Upper lobe of right lung (tissue), 1 donor: ENCODE measurements at places on chromosomes 1 and 21. TPM values are rescaled to one million over a fixed set of nuclear protein-coding genes. Genes with fewer than 3 reads are reported as not detected.

ITLN2 gene
- total RNA-seq, result 44.1 TPM

RPS6KA1 gene
- total RNA-seq, result 124 TPM

ANKRD34A gene
- total RNA-seq, result 0.69 TPM

SPRR2A gene
- not detected for total RNA-seq

CELA2A gene
- not detected for total RNA-seq

CFHR5 gene
- total RNA-seq, result not detected

SLC2A5 gene
- total RNA-seq, result 0.98 TPM

RIMKLA gene
- 10.4 TPM for total RNA-seq

GRCh38 chr1:161915051-161915503 lies 108.6 kb downstream of the OLFML2B start:
- H3K36me3 ChIP-seq, result peaks cover 43% of the 10 kb centered on the region
- H3K4me1 ChIP-seq, result no peaks in the 10 kb centered on the region
- DNase-seq, result no peak
- H3K4me3 ChIP-seq, result no peak overlapping the region

DNA sequence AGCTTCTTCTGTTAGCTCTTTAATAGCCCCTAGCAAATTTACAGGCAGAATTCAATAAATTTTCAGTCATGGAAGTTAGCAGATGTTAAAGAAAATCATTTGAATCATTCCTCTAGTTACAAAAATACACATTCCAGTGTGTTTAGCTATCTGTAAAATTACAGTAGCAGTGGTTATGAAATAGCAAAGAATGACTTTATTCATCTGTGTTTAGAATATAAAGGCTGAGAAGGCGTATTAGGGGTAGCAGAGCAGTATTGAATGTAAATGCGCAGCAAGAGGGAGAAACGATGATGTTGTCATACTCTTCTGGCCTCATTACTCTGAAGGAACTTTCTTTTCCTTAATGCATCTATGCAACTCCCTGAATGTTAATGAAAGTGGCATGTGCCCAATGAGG lies 106.2 kb upstream of the CYYR1 start:
- DNase-seq, result no peak
- no peaks in the 10 kb centered on the region for H3K36me3 ChIP-seq
- no peaks in the 10 kb centered on the region for H3K4me1 ChIP-seq
- H3K27me3 ChIP-seq, result no peaks in the 10 kb centered on the region
- no peak overlapping the region for H3K27ac ChIP-seq

- H3K27me3 ChIP-seq, result no peaks in the 10 kb centered on the region
- no peak for DNase-seq
- H3K36me3 ChIP-seq, result no peaks in the 10 kb centered on the region
Observed at GRCh38 chr1:45266151-45266801, 59.9 kb upstream of the ZSWIM5 start.

DNA sequence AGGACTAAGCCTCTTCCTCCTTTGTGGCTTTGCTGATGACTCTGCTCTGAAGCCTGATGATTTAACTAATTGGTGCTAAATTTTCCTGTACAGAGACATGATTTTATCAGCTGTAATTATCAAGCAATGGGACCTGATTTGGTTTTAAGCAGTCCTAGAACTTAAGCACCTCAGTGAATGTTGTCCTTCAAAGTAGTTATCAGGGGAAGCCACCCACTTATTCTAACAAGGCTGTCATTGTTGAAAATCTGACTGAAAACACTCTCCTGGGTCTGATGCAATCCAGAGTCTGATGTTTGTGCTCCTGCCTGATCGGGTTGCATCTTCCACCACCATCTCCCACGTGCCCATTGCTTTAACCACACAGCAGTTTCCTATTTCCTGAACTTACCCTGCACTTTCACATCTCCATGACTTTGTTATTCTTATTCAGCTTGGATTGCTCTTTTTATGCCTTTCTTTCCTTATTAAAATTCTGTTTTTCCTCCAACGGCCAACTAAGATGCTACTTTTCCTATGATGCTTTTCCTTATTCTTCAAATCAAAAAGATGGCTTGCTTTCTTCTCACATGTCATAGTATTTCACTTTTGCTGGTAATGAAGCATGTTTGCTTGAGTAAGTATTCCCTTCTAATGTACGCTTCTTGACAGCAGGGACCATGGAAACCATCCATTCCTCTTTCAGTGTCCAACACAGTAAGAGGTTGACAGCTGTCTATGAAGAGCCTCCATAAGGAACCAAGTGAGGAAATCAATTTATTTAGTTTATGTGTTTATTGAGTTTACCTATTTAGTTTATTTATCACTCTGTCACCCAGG lies 55.0 kb downstream of the S1PR1 start:
- no peaks in the 10 kb centered on the region for H3K27me3 ChIP-seq
- no peak overlapping the region for H3K27ac ChIP-seq
- H3K4me3 ChIP-seq, result no peak overlapping the region
- DNase-seq, result no peak
- no peaks in the 10 kb centered on the region for H3K36me3 ChIP-seq
- peaks cover 5% of the 10 kb centered on the region for H3K4me1 ChIP-seq

GRCh38 chr1:182415789-182416188 lies 15.3 kb upstream of the TEDDM1 start:
- peaks cover 4% of the 10 kb centered on the region for H3K27me3 ChIP-seq
- no peak overlapping the region for H3K4me3 ChIP-seq
- DNase-seq, result no peak

DNA sequence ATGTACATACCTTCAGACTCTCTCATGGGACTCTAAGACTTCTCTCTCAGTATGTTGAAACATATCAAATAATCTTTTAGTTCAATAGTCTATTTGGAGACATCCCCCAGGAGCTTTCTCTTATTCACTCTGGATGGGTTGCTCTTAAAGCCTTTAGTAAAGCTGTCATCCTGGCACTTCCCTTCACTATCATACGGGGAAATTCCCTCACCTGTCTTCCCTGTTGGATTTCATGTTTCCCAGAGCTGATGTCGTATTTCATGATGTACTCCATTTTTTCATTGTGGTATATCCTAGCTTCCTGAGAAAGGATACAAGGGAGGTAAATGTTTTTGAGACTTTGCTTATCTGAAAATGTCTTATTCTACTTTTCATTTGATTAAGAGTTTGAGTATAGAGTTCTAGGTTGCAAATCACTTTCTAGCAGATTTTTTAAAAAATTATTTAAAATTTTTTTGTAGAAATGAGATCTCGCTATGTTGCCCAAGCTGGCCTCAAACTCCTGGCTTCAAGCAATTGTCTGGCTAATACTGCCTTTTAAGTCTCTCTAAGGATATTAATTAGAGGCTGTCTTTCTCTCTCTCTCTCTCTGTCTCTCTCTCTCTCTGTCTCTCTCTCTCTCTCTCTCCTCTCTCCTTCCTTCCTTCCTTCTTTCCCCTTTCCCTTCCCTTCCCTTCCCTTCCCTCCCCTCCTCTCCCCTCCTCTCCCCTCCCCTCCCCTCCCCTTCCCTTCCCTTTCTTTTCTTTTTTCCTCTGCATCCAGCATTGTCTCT lies 17.0 kb upstream of the MACF1 start:
- DNase-seq, result no peak
- no peak overlapping the region for H3K27ac ChIP-seq

GRCh38 chr1:55275151-55275748 lies 60.1 kb upstream of the USP24 start:
- no peak overlapping the region for H3K4me3 ChIP-seq
- no peak overlapping the region for H3K27ac ChIP-seq
- DNase-seq, result no peak
- H3K36me3 ChIP-seq, result no peaks in the 10 kb centered on the region
- H3K27me3 ChIP-seq, result no peaks in the 10 kb centered on the region

- H3K27me3 ChIP-seq, result peaks cover 82% of the 10 kb centered on the region
- peak overlapping the region; percentile 44 for H3K4me3 ChIP-seq
- H3K27ac ChIP-seq, result peak overlapping the region; percentile 80
Observed at GRCh38 chr1:24929398-24930259, 447 bp downstream of the RUNX3 start.

DNA sequence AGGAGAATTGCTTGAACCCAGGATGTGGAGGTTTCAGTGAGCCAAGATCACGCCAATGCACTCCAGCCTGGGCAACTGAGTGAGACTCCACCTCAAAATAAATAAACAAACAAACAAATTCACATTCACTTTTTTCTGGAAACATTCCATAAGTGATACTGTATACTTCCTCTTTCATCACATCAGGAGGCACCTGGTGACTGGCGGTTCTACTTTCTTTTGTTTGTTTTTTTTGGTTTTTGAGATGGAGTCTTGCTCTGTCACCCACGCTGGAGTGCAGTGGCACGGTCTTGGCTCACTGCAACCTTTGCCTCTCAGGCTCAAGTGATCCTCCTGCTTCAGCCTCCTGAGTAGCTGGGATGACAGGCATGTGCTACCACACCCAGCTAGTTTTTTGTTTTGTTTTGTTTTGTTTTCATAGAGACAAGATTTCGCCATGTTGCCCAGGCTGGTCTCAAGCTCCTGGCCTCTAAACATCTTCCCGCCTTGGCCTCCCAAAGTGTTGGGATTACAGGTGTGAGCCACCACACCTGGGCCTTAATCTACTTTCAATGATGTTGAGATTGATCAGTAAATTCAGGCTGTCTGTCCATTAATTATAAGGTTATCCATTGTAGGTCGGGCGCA lies 10.7 kb downstream of the HAPLN2 start:
- peaks cover 80% of the 10 kb centered on the region for H3K27me3 ChIP-seq
- no peaks in the 10 kb centered on the region for H3K36me3 ChIP-seq
- H3K4me1 ChIP-seq, result peaks cover 12% of the 10 kb centered on the region
- no peak for DNase-seq

DNA sequence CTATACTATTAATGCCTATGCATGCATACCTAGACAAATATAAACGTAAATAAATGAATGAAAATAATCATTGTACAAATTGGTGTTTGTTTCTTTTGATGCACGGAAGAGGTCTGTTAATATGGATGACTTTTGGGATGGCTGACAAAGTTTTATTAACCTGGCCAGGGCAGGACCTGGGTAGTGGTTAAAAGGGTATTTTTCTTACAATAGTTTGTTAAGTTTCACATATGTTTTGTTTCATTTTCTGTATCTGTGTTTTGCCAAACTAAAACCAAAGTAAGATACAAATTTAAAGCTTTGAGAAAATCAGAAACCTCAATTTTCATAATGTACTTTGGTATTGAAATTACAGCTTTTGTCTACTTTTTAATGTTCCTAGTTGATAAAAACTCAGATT lies 222.7 kb upstream of the OLFM3 start:
- H3K27me3 ChIP-seq, result no peaks in the 10 kb centered on the region
- no peak overlapping the region for H3K4me3 ChIP-seq
- no peaks in the 10 kb centered on the region for H3K36me3 ChIP-seq
- H3K27ac ChIP-seq, result no peak overlapping the region

- DNase-seq, result no peak
- peaks cover 10% of the 10 kb centered on the region for H3K27me3 ChIP-seq
- no peaks in the 10 kb centered on the region for H3K4me1 ChIP-seq
Observed at GRCh38 chr1:90687747-90688146, 29.4 kb downstream of the BARHL2 start.

DNA sequence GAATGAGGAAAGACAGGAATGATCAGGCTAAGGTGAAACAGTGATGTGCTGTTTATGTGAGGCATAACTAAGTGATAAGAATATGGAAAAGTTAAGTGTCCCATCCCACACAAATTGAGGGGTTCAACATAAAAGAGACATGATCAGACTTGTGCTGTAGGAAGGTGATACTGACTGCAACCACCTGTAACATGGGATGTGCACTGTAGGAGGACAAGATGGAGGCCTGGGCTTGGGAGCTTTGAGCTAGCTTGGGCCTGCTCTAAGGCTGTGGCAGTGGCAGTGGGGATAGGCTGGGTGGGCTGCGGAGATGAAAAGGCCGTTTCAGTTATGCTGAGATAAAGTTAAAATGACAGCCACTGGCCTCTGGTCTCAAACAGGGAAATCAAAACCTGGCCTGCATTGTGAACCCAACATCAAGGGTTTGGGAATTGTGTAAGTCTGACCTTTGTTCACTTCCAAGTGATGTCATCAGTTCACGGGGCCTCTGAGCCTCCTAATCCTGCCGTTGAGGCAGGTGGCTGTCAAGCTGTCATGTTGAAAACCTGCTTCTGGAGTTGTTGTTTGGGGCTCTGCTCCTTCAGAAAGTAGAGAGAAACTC lies 61.2 kb upstream of the TENT5C start:
- no peak for DNase-seq
- H3K4me1 ChIP-seq, result no peaks in the 10 kb centered on the region
- H3K4me3 ChIP-seq, result no peak overlapping the region
- H3K27ac ChIP-seq, result no peak overlapping the region
- no peaks in the 10 kb centered on the region for H3K27me3 ChIP-seq

DNA sequence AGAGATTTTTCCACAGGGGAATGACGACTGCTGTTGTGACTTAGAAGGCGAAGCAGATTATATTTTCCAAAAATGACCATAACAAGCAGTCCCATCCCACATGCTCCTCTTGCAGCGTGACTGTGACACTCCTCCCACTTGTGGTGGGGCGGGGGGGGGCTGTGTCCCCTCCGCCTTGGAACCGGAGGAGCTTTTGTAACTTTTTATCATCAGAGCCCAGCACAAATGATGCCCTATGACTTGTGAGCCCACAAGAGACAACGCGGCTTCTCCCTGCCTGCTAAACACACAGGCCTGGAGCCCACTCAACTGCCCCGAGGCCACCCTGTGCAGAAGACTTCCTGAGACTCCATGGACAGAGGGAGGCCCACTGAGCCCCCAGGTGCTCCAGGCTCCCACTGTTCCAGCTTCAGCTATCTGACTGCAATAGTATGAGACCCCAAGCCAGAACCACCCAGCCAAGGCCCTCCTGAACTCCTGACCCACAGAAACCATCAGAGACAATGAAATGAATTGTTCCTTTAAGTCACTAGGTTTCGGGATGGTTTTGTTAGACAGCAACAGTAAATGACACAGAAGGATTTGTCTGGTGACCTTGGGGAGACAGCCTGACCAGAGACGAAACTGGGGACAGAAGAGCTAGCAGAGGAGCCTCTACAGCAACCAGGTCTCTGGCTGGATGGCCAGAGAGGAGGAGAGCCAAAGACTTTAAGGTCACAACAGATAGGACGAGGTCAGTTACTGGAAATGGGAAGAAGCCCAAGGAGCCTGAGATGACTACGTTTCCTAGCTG lies 58.8 kb downstream of the CAPZB start:
- no peaks in the 10 kb centered on the region for H3K36me3 ChIP-seq
- no peak for DNase-seq
- no peaks in the 10 kb centered on the region for H3K27me3 ChIP-seq
- H3K27ac ChIP-seq, result peak overlapping the region; percentile 67
- peaks cover 80% of the 10 kb centered on the region for H3K4me1 ChIP-seq
